NCI-H226 (cell line): ENCODE measurements at places on chromosomes 1 and 21.
A peak's percentile ranks its signal among the peaks of the same experiment; 100 is the strongest.

- DNase-seq, result no peak
Observed at GRCh38 chr1:182740120-182740519, 49.5 kb upstream of the NPL start.

DNA sequence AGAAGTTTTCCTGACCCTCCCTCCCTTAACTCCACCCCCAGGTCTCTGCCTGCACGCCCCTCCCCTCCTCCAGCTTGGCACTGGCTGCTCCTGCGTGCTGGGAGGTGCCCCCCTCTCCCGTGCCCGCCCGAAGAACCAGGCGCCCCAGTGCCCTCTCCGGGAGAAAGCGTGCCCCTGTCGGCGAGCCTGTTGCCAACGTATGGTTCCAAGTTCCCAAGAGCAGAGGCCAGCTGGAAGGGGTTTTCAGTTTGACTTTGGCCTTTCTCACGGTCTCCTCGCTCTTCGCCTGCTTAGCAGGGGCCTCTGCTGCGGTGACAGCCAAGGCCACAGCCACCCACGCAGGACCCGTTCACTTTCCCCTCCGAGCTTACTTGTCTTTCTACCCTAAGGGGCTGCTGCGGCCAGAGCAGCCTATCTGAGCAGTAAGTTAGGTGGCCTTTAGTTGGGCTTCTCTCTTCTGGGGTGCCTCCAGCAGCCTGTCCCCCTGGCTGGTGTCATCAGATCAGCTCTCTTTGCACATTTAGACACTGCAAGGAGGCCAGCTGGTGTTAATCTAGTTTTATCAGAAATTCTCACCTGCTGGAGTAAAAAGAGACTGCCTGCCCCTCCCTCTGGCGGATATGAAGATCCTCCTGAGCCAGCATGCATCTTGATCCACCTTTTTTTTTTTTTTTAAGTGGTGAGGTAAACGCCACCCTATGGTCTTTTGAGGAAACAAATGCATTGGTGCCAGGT is 1.5 kb downstream of the STUM start:
- DNase-seq, result no peak

DNA sequence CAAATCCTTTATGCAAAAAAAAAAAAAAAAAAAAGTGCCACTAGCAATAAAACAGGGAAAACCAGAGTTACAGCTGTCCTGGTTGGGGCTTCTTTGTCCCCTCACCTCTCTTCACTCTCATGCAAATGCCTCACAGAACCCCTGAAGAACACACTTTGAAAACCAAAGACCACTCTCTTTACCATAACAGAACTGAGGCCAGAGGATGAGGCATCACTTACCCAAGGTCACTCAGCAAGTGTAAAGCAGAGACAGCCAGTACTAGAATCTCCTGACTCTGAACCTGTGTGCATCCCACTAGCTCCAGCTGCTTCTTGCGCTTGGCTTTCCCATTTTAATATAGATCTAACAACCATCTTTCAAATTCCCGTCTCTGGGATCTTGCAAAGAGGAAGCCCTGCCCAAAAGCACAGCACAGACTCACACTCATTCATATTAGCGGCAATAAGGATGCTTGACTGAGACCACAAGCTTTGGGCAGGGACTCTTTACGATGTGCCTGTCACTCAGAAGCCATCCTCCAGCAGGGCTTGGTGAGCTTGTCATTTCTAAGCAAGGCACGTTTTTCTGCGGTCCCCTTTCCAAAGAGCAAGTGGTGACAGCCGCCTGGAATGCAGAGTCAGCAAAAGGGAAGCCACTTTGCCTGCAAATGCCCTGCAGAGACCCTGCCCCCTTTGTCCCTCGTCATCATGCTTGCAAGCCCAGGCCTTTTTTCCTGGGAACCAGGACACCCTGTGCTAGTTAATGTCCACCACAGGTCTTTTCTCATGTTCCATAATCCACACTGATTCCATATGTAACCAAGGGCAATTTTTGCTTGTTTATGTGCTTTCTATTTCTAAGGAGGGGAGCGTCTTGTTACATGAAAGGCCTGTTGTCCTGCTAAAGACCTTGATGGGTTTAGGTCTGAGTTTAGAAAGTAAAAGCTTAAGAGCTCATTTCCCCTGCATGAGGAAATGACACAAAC is 76.5 kb upstream of the NFIA start:
- DNase-seq, result no peak

GRCh38 chr1:116031302-116031835 is 55.1 kb downstream of the SLC22A15 start:
- no peak for DNase-seq

DNA sequence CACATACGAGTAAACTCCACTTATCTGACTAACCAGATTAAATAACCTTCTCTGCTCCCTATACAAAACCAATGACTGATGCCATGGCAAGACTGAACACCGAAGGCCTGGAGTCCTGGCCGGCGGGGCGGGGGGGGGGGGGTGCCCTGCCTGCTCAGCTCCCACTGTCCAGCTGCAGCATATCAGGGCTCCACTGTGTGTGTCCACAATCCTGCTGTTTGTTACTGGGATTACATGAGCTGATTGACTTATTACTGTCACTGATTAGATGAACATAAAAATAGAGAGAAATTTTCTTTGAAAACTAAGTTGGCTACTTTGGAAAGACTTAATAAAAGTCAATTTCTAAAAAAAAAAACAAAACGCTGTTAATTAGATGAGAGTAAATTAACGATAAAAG is 24.9 kb downstream of the TMEM63A start:
- no peak for DNase-seq

GRCh38 chr1:158019171-158019868 is 25.9 kb downstream of the KIRREL1 start:
- DNase-seq, result peak; percentile 97

DNA sequence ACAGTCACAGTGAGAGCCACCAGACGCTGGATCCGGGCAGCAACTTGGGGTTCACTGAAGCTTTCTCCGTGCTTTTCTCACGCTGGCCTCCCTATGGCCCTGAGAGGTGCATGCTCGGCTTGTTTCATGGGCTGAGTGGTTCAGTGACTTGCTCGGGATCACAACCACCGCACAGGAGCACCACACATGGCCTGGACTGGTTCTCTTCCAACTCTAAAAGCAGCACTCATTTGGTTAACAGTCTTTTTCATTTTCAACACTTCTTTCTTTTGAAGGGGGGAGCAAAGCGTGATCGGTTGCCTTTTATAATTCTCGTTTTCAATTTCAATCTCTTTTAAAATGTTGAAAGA is 26.2 kb downstream of the UBIAD1 start:
- no peak for DNase-seq

DNA sequence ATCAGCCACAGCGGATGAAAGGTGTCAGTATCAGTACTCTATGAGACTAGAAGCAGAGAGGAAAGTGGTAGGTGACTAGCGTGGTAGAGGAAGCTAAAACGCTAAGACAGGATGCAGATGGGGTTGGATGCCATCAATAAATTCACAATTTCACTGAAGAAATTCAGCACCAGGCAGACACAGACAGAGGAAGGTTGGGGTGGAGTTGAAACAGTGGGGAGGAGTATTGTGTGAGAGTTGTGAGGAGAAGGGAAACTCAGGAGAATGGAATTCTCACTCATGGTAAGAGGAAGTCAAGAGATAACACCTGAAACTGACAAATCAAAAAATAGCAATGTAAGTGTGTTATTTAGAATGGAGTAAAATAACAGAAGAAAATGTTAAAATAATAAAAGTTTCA is 208.5 kb upstream of the DAB1 start:
- peak; percentile 67 for DNase-seq

- peak; percentile 39 for DNase-seq
Observed at GRCh38 chr1:185541871-185542301, 192.3 kb upstream of the HMCN1 start.
